ENCODE measurements at places on chromosomes 2 and 18. TPM values are rescaled to one million over a fixed set of nuclear protein-coding genes. Genes with fewer than 3 reads are reported as not detected.

KIF5C gene
- total RNA-seq, result 62.7 TPM

- DNase-seq, result peak; percentile 19
Measured at GRCh38 chr2:26552641-26553374, 74.9 kb upstream of the OTOF start.

DNA sequence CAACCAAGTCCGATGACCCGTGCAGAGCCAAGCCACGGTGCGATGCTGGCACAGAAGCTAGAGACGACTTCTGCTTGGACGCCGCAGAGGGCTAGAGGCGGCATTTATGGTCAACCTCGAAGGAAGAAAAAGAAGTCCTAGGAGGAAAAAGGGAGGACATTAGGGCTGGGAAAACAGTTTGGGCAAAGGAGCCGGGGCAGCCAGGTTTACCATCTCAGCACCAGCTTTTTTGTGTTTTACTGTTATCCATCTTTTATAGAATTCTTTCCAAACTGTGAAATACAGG lies 643 bp upstream of the DTNB start:
- DNase-seq, result no peak

DNA sequence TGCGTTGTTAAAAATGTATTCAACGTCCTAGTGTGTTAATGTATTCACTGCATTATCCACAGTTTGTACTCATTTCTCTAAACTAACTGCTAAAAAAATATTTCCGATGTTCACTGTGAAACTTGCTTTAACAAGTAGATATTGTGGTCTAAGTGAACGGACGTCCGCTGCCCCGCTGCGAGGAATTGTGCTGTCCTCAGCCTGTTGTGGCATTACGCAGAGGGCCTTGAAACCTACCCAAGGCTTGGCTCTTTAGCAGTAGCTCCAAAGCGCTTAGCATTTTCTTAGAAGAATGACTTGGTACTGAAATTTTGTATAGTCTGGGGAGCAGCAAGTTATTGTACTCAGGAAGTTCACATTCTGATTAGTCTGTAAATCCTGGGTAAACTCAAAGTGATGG lies 136.5 kb upstream of the SP5 start:
- DNase-seq, result no peak

DNA sequence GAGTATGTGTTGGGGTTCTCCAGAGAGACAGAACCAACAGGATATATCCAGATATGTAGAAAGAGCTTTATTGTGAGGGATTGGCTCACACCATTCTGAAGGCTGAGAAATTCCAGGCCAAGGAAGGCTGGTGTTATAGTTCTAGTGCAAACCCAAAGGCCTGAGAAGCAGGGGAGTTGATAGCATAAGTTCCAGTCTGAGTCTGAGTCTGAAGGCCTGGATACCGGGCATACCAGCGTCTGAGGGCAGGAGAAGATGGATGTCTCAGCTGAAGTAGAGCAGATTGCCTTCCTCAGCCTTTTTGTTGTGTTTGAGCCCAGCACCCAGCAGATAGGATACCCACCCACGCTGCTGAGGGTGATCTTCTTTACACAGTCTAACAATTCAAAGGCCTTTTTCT lies 211.7 kb upstream of the RASGRP3 start:
- no peak for DNase-seq

DNA sequence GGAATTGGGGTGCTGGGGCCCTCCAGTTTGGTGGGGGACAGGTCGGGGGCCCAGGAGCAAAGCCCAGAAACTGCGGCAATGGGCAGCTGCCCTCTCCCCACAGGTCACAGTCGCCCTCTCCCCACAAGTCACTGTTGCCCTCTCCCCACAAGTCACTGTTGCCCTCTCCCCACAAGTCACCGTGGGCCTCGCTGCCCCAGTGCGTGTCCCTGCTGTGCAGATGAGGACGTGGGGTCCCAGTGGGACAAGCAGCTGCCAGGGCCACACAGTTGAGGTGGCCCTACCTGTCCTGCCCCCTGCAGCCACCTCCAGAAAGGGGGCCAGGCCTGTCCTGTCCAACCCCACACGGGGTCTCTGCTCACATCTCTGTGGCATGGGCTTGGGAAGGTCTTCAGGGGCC lies 13.0 kb upstream of the AGXT start:
- no peak for DNase-seq

- DNase-seq, result no peak
Measured at GRCh38 chr2:8435608-8436007, 246.2 kb upstream of the ID2 start.

DNA sequence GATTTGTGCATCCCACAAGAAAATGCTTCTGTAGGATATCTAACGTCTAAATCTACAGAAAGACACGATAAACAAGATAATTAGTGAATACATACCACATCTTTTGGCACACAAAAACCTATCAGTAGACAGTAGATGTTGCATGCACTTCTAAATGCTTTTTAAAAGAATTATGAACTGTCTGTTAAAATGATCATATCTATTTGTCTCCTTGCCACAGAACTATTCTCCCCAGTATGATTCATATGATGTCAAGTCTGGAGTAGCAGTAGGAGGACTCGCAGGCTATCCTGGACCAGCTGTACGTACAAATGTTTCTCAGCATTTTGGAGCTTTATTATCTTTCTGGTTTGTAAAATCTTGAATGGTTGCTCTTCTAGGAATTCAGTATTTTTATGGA lies 12.7 kb downstream of the COL3A1 start:
- DNase-seq, result no peak

ZNF804A gene
- 0.13 TPM for total RNA-seq

GRCh38 chr18:1394966-1395365 lies 490.3 kb downstream of the ADCYAP1 start:
- DNase-seq, result no peak

GRCh38 chr2:23756593-23757292 lies 170.2 kb downstream of the ATAD2B start:
- DNase-seq, result no peak

- no peak for DNase-seq
Measured at GRCh38 chr2:62197011-62197924, 1.4 kb downstream of the B3GNT2 start.

GRCh38 chr2:20168048-20168726 lies 56.7 kb downstream of the SDC1 start:
- peak; percentile 49 for DNase-seq

REG1B gene
- total RNA-seq, result 2.3 TPM

GPR45 gene
- not detected for total RNA-seq

TPO gene
- total RNA-seq, result 4.5 TPM

RAB31 gene
- 53.4 TPM for total RNA-seq

- DNase-seq, result peak; percentile 78
Measured at GRCh38 chr18:3453540-3454364, 3.8 kb downstream of the TGIF1 start.

RAB27B gene
- 0.62 TPM for total RNA-seq

DNA sequence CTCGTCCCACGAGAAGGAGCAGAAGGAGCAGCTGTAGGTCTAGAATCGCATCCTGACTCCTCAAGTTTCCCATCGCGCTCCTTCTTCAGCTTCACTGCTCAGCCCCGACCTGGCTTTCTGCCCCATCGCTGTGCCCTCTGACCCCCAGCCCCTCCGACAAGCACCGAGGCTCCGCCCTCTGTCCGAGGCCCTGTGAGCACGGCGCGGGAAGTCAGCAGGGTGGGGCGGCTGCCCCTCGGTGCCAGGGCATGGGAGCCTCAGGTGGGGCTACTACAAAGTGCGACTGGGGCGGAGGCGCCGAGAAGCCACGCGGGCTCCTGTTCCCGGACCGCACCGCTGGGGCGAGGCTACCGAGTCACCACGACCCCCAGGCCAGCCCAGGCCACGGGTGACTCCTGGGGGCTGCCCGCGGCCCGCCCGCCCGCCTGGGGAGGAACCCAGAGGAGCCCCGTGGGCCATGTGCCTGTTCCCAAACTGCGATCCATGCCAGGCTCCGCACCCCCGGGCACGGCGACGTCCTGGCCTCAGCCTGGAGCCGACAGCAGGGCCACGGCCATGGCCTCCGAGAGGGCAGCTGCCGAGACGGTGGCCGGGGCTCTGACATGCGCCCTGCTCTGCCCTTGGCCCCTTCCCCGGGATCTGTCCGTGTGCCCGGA lies 36.6 kb upstream of the ID2 start:
- DNase-seq, result no peak
